Bronchus fibroblast of lung (primary cell): ENCODE measurements at places on chromosomes 1 and 21. TPM values are rescaled to one million over a fixed set of nuclear protein-coding genes. Genes with fewer than 3 reads are reported as not detected.

The TMEM50A gene
- total RNA-seq, result 73.1 and 80.4 TPM in 2 replicates

The SIKE1 gene
- 37.2 and 65.9 TPM in 2 replicates for total RNA-seq

The UBAP2L gene
- 76.9 and 77.8 TPM in 2 replicates for total RNA-seq

The ZSWIM5 gene
- total RNA-seq, result 0.15 and 0.17 TPM in 2 replicates

The CFAP74 gene
- total RNA-seq, result not detected in 2 replicates

The HTR6 gene
- total RNA-seq, result not detected in 2 replicates

The INKA2 gene
- 1.3 and 1.5 TPM in 2 replicates for total RNA-seq

The DMAP1 gene
- 45.2 and 52.6 TPM in 2 replicates for total RNA-seq

The PRUNE1 gene
- 8.2 and 8.4 TPM in 2 replicates for total RNA-seq

The GOLPH3L gene
- 11.9 and 13.1 TPM in 2 replicates for total RNA-seq

The NES gene
- 30.5 and 35.0 TPM in 2 replicates for total RNA-seq

The FTCD gene
- not detected in 2 replicates for total RNA-seq

The SYT2 gene
- not detected in 2 replicates for total RNA-seq

The ARHGEF2 gene
- 130 and 152 TPM in 2 replicates for total RNA-seq

The CNIH3 gene
- 1.2 and 1.3 TPM in 2 replicates for total RNA-seq

The STYXL2 gene
- total RNA-seq, result not detected in 2 replicates

The WLS gene
- 36.5 and 38.9 TPM in 2 replicates for total RNA-seq

The STUM gene
- not detected in 2 replicates for total RNA-seq

The IL20 gene
- total RNA-seq, result not detected in 2 replicates

The CD5L gene
- total RNA-seq, result not detected in 2 replicates

The CEP85 gene
- 12.4 and 13.7 TPM in 2 replicates for total RNA-seq

The FHAD1 gene
- total RNA-seq, result under 0.01 and 0.17 TPM in 2 replicates

The SELE gene
- not detected in 2 replicates for total RNA-seq

The TBX19 gene
- 0.34 and 0.59 TPM in 2 replicates for total RNA-seq

The LCE1F gene
- not detected in 2 replicates for total RNA-seq

The SH2D1B gene
- total RNA-seq, result 0.15 TPM in 1 of 2 replicates, not detected in the other

The CHI3L1 gene
- total RNA-seq, result 0.50 and 0.59 TPM in 2 replicates

The CLDN8 gene
- not detected in 2 replicates for total RNA-seq

The GPR3 gene
- total RNA-seq, result 0.45 and 1.0 TPM in 2 replicates

The LRRC41 gene
- 91.6 and 108 TPM in 2 replicates for total RNA-seq

The CFHR4 gene
- not detected in 2 replicates for total RNA-seq

The BLACAT1 gene
- under 0.01 TPM in 1 of 2 replicates, not detected in the other for total RNA-seq

The PCP4 gene
- total RNA-seq, result not detected in 2 replicates

The ERICH3 gene
- total RNA-seq, result not detected in 2 replicates

The TNFSF18 gene
- 0.50 and 0.74 TPM in 2 replicates for total RNA-seq

The C4BPA gene
- total RNA-seq, result not detected in 2 replicates
